Nephron progenitor cell (in vitro differentiated cells): ENCODE measurements at places on chromosomes 16 and 17.

DNA sequence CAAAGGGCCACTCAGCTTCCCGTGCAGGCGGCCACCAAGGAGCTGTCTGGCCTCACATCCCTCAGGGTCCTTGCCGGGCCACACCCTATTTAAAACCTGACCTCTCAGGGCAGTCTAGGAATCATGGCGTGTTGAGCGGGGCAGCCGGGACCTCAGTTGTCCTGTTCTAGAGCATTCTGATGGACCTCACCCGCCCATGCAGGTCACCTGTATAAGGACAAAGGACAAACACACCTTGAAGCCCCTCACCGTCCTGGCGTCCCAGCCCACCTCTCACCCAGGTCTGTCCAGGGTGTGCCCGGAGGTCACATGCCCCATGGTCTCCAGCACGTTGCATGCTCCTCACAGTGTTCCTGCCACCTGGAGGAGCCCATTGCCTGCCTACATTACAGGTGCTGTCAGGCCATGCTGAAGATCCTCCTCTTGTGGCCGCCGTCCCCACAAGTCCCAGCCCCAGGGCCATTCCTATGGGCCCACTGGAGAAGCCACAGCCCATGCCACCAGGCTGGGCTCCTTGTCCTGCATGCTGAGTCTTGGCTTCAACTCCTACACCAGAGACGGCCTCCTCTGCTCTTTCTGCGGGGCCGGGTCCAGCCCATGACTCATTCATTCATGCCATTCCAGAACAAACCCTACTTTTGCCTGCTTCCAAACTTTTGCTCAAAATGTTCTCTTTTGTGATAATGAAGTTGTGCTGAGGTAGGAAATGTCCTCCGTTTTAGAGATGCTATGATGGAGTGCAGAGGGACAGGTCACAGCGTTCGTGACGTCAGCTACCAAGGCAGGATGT is 46.3 kb downstream of the PEMT start:
- H3K4me3 ChIP-seq, result no peak overlapping the region
- H3K27me3 ChIP-seq, result peaks cover 3% of the 10 kb centered on the region
- no peak overlapping the region for H3K27ac ChIP-seq
- H3K4me1 ChIP-seq, result peaks cover 17% of the 10 kb centered on the region
- peaks cover 4% of the 10 kb centered on the region for H3K36me3 ChIP-seq

- DNase-seq, result no peak
- H3K27ac ChIP-seq, result no peak overlapping the region
- H3K4me3 ChIP-seq, result no peak overlapping the region
- H3K27me3 ChIP-seq, result peaks cover 4% of the 10 kb centered on the region
- H3K36me3 ChIP-seq, result no peaks in the 10 kb centered on the region
- no peaks in the 10 kb centered on the region for H3K4me1 ChIP-seq
These were observed 216.5 kb downstream of the TMEM114 start for GRCh38 chr16:8373676-8374431.

DNA sequence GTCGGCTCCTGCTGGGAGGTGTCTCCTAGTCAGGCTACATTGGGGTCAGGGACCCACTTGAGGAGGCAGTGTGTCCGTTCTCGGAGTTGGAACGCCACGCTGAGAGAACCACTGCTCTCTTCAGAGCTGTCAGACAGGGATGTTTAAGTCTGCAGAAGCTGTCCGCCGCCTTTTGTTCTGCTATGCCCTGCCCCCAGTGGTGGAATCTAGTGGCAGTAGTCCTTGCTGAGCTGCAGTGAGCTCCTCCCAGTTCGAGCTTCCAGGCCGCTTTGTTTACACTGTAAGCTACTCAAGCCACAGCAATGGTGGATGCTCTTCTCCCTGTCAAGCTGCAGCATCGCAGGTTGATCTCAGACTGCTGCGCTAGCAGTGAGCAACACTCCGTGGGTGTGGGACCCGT is 36.0 kb downstream of the ITFG1 start:
- H3K36me3 ChIP-seq, result peaks cover 82% of the 10 kb centered on the region
- DNase-seq, result no peak
- no peaks in the 10 kb centered on the region for H3K4me1 ChIP-seq

DNA sequence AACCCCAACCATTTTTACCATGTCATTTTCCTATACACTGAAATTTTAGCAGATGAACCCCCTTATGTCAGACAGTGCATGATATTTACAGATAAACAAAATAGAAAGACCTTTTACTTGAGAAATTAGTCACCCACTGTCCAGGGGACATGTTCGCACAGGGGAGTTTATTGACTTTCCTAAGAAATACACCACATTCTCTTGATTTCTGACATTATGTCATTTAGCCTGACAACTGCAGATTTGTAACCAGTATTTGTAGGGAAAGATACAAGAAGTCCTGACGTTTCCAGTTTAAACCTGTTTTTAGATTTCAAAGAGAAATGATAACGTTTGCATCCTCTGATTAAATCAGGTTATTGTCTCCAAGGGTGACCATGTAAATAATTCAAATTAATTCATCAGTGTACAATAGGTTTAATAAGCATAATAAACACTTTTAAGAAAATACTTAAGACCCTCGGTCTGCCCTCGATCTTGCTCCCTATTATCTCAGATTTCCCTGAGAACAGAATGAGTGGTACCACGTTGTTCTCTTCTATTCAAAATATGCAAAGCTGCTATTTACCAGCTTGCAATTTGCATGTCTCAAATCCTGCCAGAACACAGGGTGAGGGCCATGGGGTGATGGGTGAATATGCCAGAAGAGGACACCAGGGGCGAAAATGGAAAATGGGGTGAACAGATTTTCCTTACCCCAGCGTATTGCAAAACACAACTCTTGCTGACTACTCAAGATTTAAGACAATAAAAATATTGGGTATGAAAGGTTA is 2.1 kb upstream of the LYRM9 start:
- H3K27ac ChIP-seq, result no peak overlapping the region
- no peak overlapping the region for H3K4me3 ChIP-seq
- H3K36me3 ChIP-seq, result no peaks in the 10 kb centered on the region
- no peak for DNase-seq
- peaks cover 38% of the 10 kb centered on the region for H3K27me3 ChIP-seq

GRCh38 chr16:8761078-8761477 is 36.4 kb downstream of the TMEM186 start:
- no peak for DNase-seq
- H3K27ac ChIP-seq, result no peak overlapping the region
- peaks cover 22% of the 10 kb centered on the region for H3K4me1 ChIP-seq
- peaks cover 13% of the 10 kb centered on the region for H3K27me3 ChIP-seq
- peaks cover 63% of the 10 kb centered on the region for H3K36me3 ChIP-seq
- H3K4me3 ChIP-seq, result no peak overlapping the region

- peak; percentile 71 for DNase-seq
- H3K4me3 ChIP-seq, result no peak overlapping the region
- H3K4me1 ChIP-seq, result peaks cover 61% of the 10 kb centered on the region
- H3K36me3 ChIP-seq, result no peaks in the 10 kb centered on the region
These were observed 4.3 kb downstream of the CAMKK1 start for GRCh38 chr17:3888343-3889171.

GRCh38 chr17:81607431-81607830 is 29.5 kb downstream of the NPLOC4 start:
- no peak overlapping the region for H3K27ac ChIP-seq
- no peaks in the 10 kb centered on the region for H3K4me1 ChIP-seq
- no peak for DNase-seq
- no peaks in the 10 kb centered on the region for H3K27me3 ChIP-seq
- no peak overlapping the region for H3K4me3 ChIP-seq
- H3K36me3 ChIP-seq, result peaks cover 50% of the 10 kb centered on the region

- H3K27me3 ChIP-seq, result peaks cover 56% of the 10 kb centered on the region
- H3K4me1 ChIP-seq, result peaks cover 40% of the 10 kb centered on the region
- no peak overlapping the region for H3K27ac ChIP-seq
These were observed 8.8 kb downstream of the MMP25 start for GRCh38 chr16:3054965-3055733.

- H3K4me3 ChIP-seq, result no peak overlapping the region
- no peaks in the 10 kb centered on the region for H3K36me3 ChIP-seq
- DNase-seq, result no peak
- H3K27me3 ChIP-seq, result peaks cover 27% of the 10 kb centered on the region
These were observed 11.6 kb upstream of the ZNF689 start for GRCh38 chr16:30621765-30622164.

GRCh38 chr16:17571499-17572093 is 100.8 kb upstream of the XYLT1 start:
- no peak overlapping the region for H3K27ac ChIP-seq

- no peak overlapping the region for H3K27ac ChIP-seq
- H3K36me3 ChIP-seq, result peaks cover 12% of the 10 kb centered on the region
- no peak overlapping the region for H3K4me3 ChIP-seq
These were observed 7.4 kb downstream of the ZDHHC7 start for GRCh38 chr16:85003725-85004586.

- H3K36me3 ChIP-seq, result peaks cover 3% of the 10 kb centered on the region
- peaks cover 29% of the 10 kb centered on the region for H3K4me1 ChIP-seq
- H3K27ac ChIP-seq, result no peak overlapping the region
- peaks cover 8% of the 10 kb centered on the region for H3K27me3 ChIP-seq
- no peak overlapping the region for H3K4me3 ChIP-seq
These were observed 31.3 kb downstream of the SLC39A11 start for GRCh38 chr17:73061161-73061560.

GRCh38 chr17:73214851-73215250 is 22.0 kb downstream of the COG1 start:
- H3K4me3 ChIP-seq, result no peak overlapping the region
- no peaks in the 10 kb centered on the region for H3K4me1 ChIP-seq
- peaks cover 38% of the 10 kb centered on the region for H3K36me3 ChIP-seq
- no peaks in the 10 kb centered on the region for H3K27me3 ChIP-seq

GRCh38 chr17:52376137-52376536 is 217.6 kb upstream of the CA10 start:
- DNase-seq, result no peak
- H3K36me3 ChIP-seq, result no peaks in the 10 kb centered on the region
- peaks cover 7% of the 10 kb centered on the region for H3K4me1 ChIP-seq
- no peak overlapping the region for H3K4me3 ChIP-seq

- H3K27me3 ChIP-seq, result peaks cover 12% of the 10 kb centered on the region
- H3K36me3 ChIP-seq, result peaks cover 32% of the 10 kb centered on the region
- H3K4me1 ChIP-seq, result peaks cover 54% of the 10 kb centered on the region
- no peak for DNase-seq
These were observed 51.7 kb upstream of the SEC14L1 start for GRCh38 chr17:77089124-77089490.

DNA sequence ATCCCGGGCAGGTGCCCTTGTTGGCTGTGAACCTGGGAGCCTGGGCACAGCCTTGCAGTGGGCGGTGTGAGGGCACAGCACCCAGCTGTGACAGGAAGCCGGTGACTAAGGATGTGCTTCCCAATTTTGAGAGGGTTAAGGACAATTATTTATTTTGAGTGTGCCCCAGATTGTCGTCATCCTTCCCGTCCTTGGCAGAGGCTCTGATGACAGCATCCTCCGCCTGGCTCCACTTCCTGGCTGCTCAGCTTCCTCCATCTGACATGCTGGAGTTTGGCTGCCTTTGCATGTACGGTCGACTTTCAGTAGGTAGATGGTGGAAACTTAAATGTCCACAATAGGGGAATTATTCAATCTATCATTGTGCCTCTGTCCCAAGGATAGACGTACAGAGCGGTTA is 282.4 kb upstream of the EEF2KMT start:
- peaks cover 20% of the 10 kb centered on the region for H3K27me3 ChIP-seq
- no peak for DNase-seq
- H3K27ac ChIP-seq, result no peak overlapping the region
- no peaks in the 10 kb centered on the region for H3K4me1 ChIP-seq
- H3K36me3 ChIP-seq, result no peaks in the 10 kb centered on the region

DNA sequence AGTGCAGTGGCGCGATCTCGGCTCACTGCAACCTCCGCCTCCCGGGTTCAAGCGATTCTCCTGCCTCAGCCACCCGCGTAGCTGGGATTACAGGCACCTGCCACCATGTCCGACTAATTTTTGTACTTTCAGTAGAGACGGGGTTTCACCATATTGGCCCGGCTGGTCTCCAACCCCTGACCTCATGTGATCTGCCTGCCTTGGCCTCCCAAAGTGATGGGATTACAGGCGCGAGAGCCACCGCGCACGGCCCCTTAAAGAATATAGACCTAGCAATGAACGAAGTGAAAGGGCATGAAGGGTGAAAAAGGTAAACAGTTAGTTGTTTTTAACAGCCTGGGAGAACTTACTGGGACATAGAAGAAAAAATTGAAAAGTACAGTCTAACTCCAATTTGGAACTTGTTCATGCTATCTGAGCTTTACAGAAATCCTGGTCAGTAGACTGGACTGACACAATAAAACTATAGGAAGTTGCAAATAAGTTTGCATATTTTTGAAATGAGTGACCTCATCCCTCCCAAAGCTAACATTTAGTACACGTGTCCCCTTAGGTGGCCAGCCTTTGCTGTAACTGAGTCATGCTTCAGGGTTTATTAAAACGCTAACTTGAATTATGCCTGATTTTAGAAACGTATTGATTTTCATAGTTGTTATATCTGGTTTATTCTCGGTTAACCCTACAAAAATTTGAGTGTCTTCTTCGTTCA is 1.8 kb downstream of the COG1 start:
- DNase-seq, result no peak
- H3K27ac ChIP-seq, result no peak overlapping the region
- H3K36me3 ChIP-seq, result peaks cover 40% of the 10 kb centered on the region
- H3K4me3 ChIP-seq, result peak overlapping the region; percentile 69
- peaks cover 8% of the 10 kb centered on the region for H3K27me3 ChIP-seq

DNA sequence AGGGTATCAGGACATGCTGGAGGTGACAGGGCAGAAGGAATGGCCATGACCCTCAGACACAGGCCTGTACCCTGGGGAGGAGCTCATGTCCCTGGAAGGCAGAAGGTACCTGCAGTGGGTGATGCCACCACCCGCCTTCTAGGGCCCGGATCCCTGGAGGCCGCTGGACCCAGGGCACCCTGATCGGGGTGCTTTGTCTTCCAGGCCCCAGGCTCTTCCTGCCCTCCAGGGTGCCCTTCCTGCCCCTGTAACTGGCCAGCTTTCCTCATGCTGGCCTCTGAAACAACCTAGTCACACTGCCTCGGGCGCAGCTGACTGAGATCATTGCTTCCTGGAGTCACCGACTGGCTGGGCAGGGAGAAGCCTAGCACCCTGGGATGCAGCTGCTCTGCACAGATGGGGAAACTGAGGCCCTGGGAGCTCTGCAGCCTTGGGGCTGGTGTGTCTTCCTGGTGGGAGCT is 5.8 kb downstream of the ADCY7 start:
- no peak for DNase-seq
- peaks cover 20% of the 10 kb centered on the region for H3K4me1 ChIP-seq
- no peak overlapping the region for H3K27ac ChIP-seq
- H3K4me3 ChIP-seq, result no peak overlapping the region

DNA sequence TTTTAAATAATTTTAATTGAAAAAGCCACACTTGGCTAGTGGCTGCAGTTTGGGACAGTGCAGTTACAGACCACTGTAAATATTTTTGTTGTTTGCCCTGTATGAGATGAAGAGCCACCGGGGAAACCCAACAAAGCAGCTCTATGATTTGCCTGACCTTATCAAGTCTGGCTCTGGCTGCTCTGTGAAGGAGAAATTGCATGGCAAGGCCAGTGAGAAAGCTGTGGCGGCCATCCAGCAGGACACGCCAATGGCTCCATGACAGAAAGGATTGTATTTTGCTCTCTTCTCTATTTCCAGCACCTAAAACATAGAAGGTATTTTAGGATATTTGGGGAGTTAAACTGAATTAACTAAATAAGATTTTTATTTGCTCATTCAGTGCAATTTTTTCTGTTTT is 330.0 kb upstream of the DYNLRB2 start:
- H3K4me1 ChIP-seq, result no peaks in the 10 kb centered on the region
- no peaks in the 10 kb centered on the region for H3K36me3 ChIP-seq
- peaks cover 9% of the 10 kb centered on the region for H3K27me3 ChIP-seq
- H3K4me3 ChIP-seq, result no peak overlapping the region
